Testis (tissue), 5 donors: ENCODE measurements at places on chromosomes 2 and 18.
A peak's percentile ranks its signal among the peaks of the same experiment; 100 is the strongest.

GRCh38 chr2:19038071-19039015, 320.1 kb downstream of the OSR1 start:
- peak; percentile 44 for DNase-seq

- DNase-seq, result no peak
Measured at GRCh38 chr18:60024857-60025256, 125.1 kb downstream of the PMAIP1 start.

DNA sequence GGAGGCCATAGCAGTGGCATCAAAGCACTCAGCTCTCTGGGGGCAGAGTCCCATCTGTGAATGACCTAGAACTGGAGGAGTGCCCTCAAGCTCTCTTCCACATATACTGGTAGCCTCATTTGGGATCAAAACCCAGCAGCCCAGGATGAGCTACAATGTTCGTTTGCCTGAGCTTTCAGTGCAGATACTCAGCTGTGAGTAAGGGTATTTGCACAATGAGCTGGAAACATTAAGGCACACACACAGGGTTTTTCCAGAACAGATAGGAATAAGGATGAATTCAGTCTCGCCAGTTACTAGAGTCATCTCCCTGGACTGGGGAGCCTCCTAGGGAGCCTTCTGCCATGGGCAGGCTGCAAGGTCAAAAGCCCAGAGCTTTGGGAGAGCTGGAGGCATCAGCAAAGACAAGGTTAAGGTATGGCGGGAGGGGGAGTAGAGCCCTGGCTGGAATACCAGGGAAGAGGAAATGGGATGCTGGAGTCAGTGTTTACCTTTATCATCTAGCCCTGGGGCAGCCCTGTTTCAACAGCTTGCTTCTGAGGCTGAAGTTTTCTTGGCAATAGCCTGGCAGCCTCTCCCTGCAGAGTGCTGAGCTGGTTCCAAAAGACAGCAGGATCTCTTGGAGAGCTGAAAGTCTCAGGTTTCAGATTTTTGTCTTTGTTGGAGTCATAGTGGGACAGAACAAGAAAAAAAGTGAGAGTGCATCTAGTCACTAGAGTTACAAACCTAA, 187.7 kb downstream of the LOXHD1 start:
- DNase-seq, result no peak

- DNase-seq, result no peak
Measured at GRCh38 chr2:49189512-49190225, 35.4 kb upstream of the FSHR start.

- no peak for DNase-seq
Measured at GRCh38 chr2:56464066-56464465, 280.3 kb downstream of the CCDC85A start.
